Smooth muscle cell of the pulmonary artery (primary cell): ENCODE measurements at places on chromosomes 7 and 10. TPM values are rescaled to one million over a fixed set of nuclear protein-coding genes. Genes with fewer than 3 reads are reported as not detected.

RBAK gene
- 10.4 and 11.6 TPM in 2 replicates for total RNA-seq

MCM10 gene
- 2.0 and 2.5 TPM in 2 replicates for total RNA-seq

SYNPO2L gene
- total RNA-seq: 0.07 TPM in 1 of 2 replicates, not detected in the other

FZD8 gene
- total RNA-seq: 14.5 and 153 TPM in 2 replicates

ERLIN1 gene
- 58.5 and 62.3 TPM in 2 replicates for total RNA-seq

ATOH7 gene
- total RNA-seq: 0.07 TPM in 1 of 2 replicates, not detected in the other

CYP2W1 gene
- total RNA-seq: not detected in 2 replicates

ZNF853 gene
- total RNA-seq: 0.78 and 0.99 TPM in 2 replicates

PIK3CG gene
- 0.03 and 0.07 TPM in 2 replicates for total RNA-seq

LOXL4 gene
- total RNA-seq: 28.7 and 138 TPM in 2 replicates

PTPRE gene
- total RNA-seq: 4.8 and 14.5 TPM in 2 replicates

GIMAP6 gene
- 0.13 and 0.46 TPM in 2 replicates for total RNA-seq

PHKG1 gene
- 1.3 and 1.8 TPM in 2 replicates for total RNA-seq

HIBADH gene
- 53.9 and 61.1 TPM in 2 replicates for total RNA-seq

SHTN1 gene
- 0.85 and 1.4 TPM in 2 replicates for total RNA-seq

STEAP4 gene
- 0.96 and 5.9 TPM in 2 replicates for total RNA-seq

CTAGE4 gene
- 0.36 and 0.91 TPM in 2 replicates for total RNA-seq

ABCC2 gene
- 0.59 and 1.2 TPM in 2 replicates for total RNA-seq

COX15 gene
- total RNA-seq: 36.1 and 44.5 TPM in 2 replicates

PURB gene
- 25.1 and 26.6 TPM in 2 replicates for total RNA-seq

SPDYE16 gene
- total RNA-seq: not detected in 2 replicates

SORBS1 gene
- 1.6 and 5.1 TPM in 2 replicates for total RNA-seq

CUL1 gene
- total RNA-seq: 50.3 and 53.6 TPM in 2 replicates

LRGUK gene
- total RNA-seq: 0.10 and 0.13 TPM in 2 replicates

PHF14 gene
- 20.7 and 24.4 TPM in 2 replicates for total RNA-seq

HTR5A gene
- not detected in 2 replicates for total RNA-seq

NKX2-3 gene
- total RNA-seq: not detected in 2 replicates

PRPS1L1 gene
- total RNA-seq: not detected in 2 replicates

OPN1SW gene
- total RNA-seq: not detected in 2 replicates

PRSS37 gene
- total RNA-seq: not detected in 2 replicates

MGAM2 gene
- not detected in 2 replicates for total RNA-seq

RAB19 gene
- not detected in 2 replicates for total RNA-seq

TAC1 gene
- 0.07 TPM in 1 of 2 replicates, not detected in the other for total RNA-seq

NUTM2B gene
- total RNA-seq: 0.30 and 0.39 TPM in 2 replicates

DNA2 gene
- 2.8 and 4.4 TPM in 2 replicates for total RNA-seq

VWDE gene
- total RNA-seq: under 0.01 TPM in 1 of 2 replicates, not detected in the other

ADAM22 gene
- 0.43 and 0.52 TPM in 2 replicates for total RNA-seq

EVX1 gene
- total RNA-seq: not detected in 2 replicates

TFR2 gene
- total RNA-seq: 1.9 and 2.2 TPM in 2 replicates

UNCX gene
- total RNA-seq: not detected in 2 replicates

APBB1IP gene
- 0.13 and 0.26 TPM in 2 replicates for total RNA-seq

NAT16 gene
- total RNA-seq: not detected in 2 replicates

PLEKHS1 gene
- total RNA-seq: not detected in 2 replicates

PRLHR gene
- total RNA-seq: not detected in 2 replicates

METTL27 gene
- 1.9 and 2.9 TPM in 2 replicates for total RNA-seq

OR2A1 gene
- 0.07 and 0.33 TPM in 2 replicates for total RNA-seq

CLCN1 gene
- 0.07 TPM in 1 of 2 replicates, not detected in the other for total RNA-seq

ZNF804B gene
- not detected in 2 replicates for total RNA-seq

SLC13A1 gene
- total RNA-seq: not detected in 2 replicates

PON3 gene
- total RNA-seq: 0.13 TPM in 1 of 2 replicates, not detected in the other

GSTO2 gene
- 1.8 and 4.6 TPM in 2 replicates for total RNA-seq
